Activated gamma-delta T cell treated with Interleukin-2 at 50 U/mL for 16 hours (primary cell): ENCODE measurements at places on chromosomes 2 and 18.

DNA sequence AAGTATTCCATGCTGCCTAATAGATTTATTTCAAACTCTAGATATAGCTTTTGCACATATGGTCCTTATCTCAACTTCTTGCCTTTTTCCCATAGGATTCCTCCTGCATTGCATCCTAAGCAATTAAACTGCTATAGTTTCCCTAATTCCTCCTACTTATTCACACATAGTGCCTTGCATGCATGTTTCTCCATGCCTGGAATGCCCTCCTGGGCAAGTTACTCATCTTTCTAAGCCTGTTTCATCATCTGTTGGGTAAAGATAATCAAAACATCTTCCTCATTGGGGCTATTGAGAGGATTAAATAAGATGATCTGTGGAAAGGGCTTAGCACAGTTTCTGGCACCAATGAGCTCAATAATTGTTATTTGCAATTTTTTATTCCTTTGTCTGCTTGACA is 726.5 kb downstream of the SLC4A3 start:
- no peak for DNase-seq

- no peak for DNase-seq
Observed at GRCh38 chr2:213251618-213252017, 32.6 kb upstream of the SPAG16 start.

DNA sequence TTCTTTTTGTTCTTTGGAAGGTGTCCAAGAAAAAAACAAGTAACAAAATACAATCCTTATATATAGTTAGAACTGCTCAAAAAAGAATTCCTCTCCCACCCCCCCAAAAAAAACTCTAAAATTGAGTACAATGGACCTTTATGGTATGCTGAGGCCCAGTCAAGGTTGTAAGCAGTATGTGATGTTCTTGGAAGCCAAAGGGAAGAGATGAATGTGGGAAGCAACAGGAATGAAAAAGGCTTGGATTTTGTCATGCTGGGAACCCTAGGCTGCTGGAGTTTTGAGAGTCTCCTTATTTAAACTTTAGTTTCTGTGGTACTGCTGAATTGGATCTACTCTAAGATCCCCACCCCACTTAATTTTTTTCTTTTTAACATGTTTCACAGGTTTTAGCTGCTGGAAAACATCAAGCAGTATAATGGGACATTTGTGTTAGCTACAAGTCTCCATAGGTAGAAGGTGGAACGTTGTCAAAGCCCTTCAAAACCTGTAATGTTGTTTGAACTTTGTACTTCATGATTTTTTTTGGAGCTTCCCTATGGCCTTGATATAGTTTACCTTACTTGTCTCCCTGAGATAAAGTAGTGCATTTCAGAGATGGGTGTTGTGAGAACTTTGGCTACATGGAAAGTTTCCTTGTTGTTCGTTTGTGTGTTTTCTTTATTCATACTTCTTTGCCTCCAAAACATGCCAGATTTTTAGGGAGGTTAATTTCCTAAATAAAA is 57.7 kb downstream of the PHLPP1 start:
- DNase-seq: no peak

DNA sequence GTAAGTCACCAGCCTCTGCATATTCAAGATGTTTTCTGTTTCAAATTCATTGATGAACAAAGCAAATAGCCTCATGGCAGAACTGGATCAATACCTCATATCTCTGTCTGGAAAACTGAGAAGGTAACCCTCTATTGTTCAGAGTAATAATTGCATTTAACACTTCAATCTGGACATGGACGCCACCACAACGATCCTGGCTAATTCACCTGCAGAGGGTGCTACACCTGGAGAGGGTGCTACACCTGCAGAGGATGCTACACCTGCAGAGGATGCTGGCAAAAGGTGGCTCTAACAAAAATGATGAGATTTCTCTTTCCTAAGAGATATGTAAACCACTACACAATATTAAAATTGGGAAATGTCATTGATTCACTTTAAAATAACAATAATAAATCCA is 183.1 kb upstream of the HNRNPA3 start:
- DNase-seq: no peak

GRCh38 chr2:193505620-193506019 is 1310.9 kb upstream of the TMEFF2 start:
- no peak for DNase-seq

GRCh38 chr2:118838741-118839455 is 8.6 kb downstream of the EN1 start:
- DNase-seq: no peak

- no peak for DNase-seq
Observed at GRCh38 chr2:152396763-152397162, 61.8 kb downstream of the FMNL2 start.

DNA sequence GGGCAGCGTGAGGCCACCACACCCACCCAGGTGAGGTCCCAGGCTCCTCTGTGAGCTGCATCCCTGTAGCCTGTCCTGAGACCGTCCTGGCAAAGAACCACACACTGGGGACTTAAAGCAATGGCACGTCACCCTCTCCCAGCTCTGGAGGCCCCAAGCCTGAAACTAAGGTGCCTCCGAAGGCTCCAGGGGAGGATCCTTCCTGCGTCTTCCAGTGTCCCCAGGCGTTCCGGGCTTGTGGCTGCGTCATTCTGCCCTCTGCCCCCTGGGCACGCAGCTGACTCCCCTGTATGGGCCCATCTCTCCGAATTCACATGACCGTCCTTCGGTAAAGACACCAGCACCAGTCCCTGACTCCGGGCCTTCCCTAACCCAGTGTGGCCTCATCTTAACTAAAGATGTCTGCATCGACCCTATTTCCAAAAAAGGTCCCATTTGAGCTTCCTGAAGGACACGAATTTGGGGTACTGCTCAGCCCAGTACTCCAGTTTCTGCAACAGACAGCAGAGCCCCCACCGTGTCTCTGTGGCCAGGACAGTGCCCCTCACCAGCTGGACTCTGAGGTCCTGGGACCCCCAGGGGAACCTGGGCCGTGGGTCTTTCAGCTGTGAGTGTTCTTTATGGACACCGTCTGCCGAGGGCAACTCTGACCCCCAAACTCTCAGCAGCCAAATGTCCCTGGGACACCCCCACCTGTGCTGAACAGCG is 75.2 kb upstream of the CTDP1 start:
- DNase-seq: no peak

GRCh38 chr2:83365476-83365875 is 1093.6 kb downstream of the SUCLG1 start:
- no peak for DNase-seq

DNA sequence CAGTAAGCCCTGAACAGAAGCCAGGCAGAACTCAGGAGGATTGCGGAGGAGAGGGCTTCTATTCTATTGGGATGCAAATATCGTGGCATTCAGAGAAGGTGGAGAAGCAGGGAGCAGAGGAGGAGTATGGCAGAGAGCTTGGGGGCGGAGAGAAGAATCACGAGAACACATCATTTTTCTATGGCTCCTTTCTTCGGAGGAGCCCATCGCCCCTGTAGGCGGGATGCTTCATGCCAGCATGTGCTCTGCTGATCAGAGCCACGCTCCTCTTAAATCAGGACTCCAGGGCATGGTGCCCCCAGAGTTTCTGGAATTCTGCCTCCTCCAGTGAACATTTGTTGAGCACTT is 71.1 kb downstream of the CIB4 start:
- no peak for DNase-seq

DNA sequence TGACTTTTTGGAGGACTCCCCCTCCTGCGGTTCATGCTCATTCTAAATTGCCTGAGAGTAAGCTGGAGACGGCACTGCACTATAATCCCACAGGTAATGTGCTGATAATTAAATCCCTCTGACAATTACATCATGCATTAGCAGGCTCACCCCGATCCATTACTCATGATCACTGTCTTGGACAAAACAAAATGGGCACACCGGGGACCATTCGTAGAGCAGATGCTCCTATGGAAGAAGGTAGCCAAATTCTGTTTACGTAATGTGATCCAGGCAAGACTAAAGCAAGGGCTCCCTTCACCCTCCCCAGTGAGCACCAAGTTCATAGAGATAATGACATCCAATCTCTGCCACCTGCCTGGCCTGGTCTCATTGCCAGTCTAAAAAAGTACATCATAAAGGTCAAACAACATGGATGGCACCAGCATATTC is 657.1 kb upstream of the SOX11 start:
- DNase-seq: no peak

GRCh38 chr2:144925886-144926285 is 406.0 kb upstream of the ZEB2 start:
- DNase-seq: no peak

DNA sequence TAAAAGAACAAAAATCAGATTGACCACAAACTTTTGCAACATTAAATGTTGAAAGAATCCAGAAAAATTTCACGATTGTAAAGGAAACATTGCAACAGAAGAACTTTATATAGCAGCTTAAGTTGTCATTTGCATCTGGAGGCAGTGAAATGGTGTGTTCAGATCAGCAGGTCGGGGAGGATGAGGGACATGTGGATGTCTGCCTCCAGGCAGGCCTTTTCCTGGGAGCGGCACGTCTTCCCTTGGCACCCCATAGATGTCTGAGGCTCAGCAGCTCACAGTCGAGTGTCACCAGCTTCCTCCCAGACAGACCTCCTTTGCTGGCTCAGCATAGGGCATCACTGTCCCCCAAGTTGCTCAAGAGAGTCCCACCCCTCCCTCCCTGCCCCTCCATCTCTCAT is 44.3 kb upstream of the ASB1 start:
- DNase-seq: no peak

DNA sequence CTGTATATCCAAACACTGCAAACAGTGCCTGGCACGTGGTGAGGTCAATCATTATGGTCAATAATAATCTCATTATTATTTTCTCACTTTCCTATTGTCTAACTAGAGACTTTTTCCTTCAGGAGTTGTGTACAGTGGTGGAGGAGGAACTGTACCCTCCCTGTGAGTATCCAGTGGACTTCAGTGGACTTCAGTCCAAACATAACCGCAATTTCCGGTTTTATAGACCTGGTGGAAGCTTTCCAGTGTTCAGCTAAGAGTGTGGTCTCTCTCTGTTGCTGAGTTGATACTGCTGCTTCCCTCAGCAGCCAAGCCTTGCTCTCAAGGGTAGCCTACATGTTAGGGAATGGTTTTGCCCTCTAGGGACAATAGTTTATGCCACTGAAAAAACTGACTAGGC is 447.1 kb downstream of the TMEM182 start:
- DNase-seq: no peak

- no peak for DNase-seq
Observed at GRCh38 chr2:195414537-195415100, 242.4 kb upstream of the SLC39A10 start.

DNA sequence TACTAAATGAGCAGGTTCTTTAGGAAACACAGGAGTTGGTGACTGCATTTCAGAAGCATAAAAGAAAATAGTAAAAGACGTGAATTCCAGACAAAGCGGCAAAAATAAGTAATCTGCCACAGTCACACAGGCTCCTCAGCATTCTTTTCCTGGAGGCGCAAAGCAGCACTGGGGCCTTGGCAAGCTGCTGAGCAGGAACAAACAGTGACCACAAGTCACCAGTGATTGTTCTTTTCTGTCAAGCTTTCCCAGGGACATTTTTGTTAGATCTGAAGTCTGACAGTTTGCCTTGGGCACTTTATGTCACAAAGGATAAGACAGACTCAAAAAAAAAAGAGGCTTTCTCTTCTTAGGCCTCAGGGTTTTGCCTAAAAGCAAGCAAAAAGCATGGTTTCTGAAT is 216.2 kb downstream of the CDH20 start:
- DNase-seq: no peak

DNA sequence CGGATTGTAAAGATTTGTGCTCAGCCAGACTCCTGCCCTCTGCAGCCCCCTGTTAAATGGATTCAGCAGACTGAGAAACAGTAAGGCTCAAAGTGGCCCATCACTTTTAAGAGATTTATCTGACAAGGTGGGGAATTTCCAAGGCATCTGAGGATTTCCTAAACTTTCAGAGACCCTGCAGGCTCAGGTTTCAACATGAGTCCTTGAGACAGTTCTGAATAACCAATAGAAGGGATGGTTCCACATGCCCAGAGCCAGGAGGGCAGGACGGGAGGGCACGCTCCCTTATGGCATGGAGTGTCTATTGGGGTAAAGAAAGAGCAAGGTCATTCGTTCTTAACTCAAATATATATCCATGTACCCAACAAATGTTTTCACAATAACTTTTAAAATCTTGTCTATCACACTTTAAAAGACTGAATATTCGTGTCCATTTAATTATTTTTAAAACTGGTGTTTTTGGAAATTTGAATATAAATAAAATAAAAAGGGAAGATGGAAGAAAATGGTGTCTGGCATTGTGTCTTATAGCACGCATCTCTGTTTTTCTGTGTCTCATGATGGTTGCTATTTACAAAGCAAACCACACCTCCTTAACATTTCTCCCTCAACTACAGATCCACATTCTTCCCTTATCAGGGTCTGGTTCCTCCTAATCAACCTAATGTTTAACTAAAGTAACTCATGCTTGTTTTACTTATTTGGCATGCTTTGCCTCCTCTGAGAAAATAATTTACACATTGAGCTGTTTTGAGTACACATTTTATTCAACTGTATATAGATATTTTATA is 56.0 kb upstream of the DSG1 start:
- DNase-seq: no peak
